Stimulated activated CD4-positive, alpha-beta T cell treated with anti-CD3 and anti-CD28 coated beads, Interleukin-1b, Interleukin-23, amount 100 ng/mL, for 4 hours (primary cell): ENCODE measurements at places on chromosomes 11 and 22.

DNA sequence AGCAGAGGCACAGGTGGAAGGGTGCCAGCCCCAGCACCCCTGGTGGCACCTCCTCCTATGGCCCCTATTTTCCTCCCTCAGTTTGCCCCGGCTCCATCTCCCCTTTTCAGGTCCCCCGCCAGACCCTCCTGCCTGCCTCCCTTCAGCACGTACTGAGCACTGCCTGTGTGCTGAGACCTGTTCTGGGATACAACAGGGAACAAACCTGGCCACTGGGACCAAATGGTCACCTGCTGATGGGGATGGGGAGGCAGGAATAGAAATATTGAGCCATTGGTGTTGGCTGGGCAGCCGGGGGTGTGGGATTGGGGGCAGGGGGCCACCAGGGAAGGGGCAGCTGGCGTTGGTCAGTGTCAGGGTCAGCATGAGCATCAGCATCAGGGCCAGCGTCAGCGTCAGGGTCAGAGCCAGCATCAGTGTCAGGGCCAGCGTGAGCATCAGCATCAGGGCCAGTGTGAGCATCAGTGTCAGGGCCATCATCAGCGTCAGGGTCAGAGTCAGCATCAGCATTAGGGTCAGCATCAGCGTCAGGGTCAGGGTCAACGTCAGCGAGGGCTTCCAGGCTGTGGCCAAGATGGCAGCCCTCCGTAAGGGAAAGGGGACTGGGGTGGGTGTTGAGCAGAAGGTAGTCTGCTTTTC lies 7.5 kb downstream of the ZNF74 start:
- no peak for DNase-seq

GRCh38 chr11:74135127-74135840 lies 35.5 kb downstream of the C2CD3 start:
- no peak for DNase-seq

DNA sequence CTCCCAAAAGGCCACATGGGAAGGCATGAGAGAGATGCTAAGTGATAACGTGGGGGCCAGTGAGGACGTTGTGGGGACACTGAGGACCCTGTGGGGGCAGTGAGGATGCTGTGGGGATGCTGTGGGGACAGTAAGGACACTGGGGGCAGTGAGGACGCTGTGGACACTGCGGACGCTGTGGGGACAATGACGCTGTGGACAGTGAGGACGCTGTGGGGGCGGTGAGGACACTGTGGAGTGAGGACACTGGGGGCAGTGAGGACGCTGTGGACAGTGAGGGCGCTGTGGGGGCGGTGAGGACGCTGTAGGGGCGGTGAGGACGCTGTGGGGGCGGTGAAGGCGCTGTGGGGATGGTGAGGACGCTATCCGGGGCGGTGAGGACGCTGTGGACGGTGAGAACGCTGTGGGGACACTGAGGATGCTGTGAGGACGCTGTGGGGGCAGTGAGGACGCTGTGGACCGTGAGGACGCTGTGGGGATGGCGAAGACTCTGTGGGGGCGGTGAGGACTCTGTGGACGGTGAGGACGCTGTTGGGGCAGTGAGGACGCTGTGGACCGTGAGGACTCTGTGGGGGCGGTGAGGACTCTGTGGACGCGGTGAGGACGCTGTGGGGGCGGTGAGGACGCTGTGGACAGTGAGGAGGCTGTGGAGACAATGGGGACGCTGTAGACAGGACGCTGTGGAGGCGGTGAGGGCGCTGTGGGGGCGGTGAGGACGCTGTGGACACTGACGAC lies 1.8 kb downstream of the GP1BB start:
- no peak for DNase-seq

GRCh38 chr22:40853333-40853732 lies 3.1 kb downstream of the ST13 start:
- DNase-seq, result no peak

DNA sequence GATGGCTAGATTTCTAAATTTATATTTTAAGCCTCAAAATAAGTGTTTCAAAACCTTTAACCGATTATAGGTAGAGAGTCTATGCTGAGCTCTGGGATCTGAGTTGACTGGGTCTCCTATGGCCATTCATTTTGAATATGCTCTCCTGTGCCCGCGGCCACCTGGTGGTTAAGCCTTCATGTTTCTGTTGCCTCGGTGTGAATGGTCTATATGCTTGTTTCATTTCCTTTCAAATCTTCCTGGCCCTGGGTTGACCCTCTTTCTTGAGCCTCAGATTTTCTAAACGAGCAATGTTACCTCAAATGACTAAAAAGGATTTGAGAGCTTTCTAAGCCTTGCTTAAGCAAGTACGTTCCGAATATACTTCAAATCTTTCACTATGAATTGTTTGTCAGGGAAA lies 789.4 kb upstream of the KIRREL3 start:
- DNase-seq, result no peak

DNA sequence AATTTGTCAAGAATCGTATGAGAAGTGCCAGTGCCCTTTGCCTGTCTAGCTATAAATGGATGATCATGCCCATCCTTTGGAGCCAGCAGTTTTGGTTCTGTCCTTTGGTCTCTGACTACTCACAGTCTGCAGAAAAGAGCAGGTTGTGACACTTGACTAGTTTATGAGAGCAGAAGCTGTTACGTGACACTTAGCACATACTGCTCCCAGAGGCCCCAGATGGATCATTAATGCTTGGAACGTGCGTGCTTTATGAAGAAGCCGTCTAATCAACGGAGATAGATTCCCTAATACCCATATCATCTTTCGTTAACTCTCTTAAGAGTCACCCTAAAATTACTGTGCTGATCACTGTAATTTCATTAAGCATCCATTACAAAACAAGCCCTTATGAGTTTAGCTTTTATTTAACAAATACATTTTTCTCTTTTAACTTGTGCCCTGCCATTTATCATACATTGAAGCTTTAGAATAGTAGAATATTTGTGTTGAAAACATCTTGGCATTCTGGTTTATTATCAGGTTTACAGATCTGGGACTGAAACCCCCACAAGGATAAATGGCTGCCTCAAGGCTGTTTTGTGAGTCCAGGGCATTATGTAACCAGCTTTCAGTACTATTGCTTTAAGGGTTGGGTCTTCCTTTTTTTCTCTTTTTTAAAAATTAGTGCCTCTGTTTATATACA lies 47.0 kb upstream of the ADORA2A start:
- DNase-seq, result no peak

GRCh38 chr11:2449548-2450320 lies 4.9 kb downstream of the KCNQ1 start:
- DNase-seq, result no peak

DNA sequence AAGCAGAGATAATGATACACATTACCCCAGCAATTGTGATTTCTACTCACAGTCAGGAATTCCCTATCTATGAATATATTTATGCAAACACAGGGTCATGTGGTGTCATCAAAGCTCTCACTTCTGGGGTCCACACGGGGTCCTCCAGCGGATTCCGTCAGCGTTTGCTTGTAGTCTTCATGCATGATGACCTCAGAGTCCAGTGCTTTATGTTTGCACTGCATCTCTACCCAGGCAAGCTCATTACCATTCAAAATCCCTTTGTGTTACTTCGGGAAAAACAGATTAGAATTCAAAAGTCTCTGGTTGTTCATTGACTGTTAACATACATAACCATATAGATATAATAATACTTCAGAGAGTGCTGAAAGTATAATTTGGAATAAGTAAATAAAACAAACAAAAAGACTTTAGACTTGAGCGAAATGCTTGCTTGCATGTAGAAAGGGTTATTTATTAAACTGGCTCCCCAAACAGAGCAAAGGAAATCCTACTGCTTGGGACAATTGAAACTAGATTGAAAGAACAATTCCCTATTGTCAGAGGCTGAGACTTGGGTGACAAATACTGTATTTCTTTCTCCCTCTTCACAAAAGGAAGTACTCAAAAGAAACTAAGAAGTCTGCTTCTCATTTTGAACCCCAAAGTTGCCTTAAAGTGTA lies 423.1 kb downstream of the ETS1 start:
- DNase-seq, result no peak

GRCh38 chr11:70319396-70320076 lies 49.0 kb downstream of the PPFIA1 start:
- no peak for DNase-seq

DNA sequence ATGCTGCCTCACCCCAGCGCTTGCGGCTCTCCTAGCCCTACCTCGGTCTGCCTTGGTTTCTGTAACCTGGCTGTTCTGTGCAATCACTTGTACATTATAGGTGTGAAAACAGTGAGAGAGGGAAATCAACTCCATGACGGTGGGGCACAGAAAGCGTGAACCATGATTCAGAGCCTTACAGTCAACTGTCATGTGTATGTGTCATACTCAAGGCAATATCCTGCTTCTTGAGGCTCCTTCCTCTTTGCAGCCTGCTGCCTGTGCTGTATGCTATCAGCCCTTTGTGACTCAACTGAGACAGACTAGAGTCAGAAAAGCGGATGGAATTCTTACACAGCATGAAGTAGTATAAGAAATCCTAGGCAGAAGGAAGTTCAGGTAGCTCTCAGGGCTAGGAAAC lies 2.1 kb downstream of the NRIP3 start:
- peak; percentile 12 for DNase-seq

GRCh38 chr11:118263112-118263511 lies 985 bp downstream of the MPZL2 start:
- no peak for DNase-seq
